ENCODE measurements at places on chromosomes 16 and 17.
A peak's percentile ranks its signal among the peaks of the same experiment; 100 is the strongest.

GRCh38 chr17:40560592-40561293 lies 4.5 kb downstream of the CCR7 start:
- no peak for DNase-seq

DNA sequence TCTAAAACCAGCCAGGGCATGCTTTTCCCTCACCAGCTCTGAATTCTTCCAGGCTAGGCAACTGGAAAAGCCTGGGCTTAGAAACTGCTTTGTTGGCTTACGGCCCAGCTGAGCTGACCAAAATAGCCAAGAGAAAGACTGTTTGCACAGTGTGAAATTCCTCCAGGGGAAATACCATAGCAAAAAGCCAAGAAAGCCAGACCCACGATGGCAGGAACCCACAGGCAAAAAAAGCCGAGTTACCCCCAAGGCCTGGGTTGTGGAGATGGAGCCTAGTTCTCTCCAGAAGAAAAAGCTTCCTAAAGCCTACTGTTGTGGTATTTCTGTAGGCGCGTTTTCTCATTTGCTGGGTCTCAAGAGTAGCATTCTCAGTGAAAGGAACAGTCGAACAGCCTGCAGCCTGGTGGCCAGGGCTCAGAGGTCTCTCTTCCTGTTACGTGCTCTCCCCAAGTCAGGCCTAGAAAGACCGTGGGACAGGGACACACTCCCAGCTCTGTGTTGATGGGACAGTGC lies 9.2 kb downstream of the SP2 start:
- DNase-seq, result no peak

- no peak for DNase-seq
Observed at GRCh38 chr16:89319886-89320781, 102.6 kb downstream of the ZNF778 start.

DNA sequence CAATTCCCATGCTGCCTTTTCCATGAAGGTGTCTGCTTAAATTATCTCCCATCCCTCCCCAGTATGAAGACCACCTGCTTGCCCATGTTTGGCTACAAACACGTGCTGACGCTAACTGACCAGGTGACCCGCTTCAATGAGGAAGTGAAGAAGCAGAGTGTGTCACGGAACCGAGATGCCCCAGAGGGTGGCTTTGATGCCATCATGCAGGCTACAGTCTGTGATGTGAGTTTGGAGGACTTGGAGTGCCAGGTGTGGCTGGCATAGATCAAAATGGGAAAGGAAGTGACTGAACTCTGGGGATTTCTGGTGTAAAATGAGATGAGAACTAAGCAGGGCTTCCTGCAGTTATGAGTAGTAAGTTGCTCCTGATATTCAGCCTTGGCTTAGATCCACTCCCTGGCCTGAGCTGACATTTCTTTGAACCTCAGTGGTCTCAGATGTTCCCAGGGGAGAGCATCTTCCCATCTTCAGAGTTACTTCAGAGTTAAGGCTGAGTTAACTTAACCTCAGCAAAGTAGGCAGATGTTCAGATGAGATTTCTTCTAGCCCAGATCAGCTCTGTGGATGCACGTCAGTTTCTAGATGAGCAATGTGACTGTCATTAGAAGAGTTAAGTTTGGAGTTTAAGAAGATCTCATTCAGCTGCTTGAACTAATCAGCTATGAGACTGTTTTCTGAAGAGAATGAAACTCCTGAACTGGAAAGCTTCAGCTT lies 32.7 kb downstream of the ITGB3 start:
- DNase-seq, result no peak

GRCh38 chr16:87926246-87927194 lies 9.8 kb downstream of the CA5A start:
- peak; percentile 33 for DNase-seq

DNA sequence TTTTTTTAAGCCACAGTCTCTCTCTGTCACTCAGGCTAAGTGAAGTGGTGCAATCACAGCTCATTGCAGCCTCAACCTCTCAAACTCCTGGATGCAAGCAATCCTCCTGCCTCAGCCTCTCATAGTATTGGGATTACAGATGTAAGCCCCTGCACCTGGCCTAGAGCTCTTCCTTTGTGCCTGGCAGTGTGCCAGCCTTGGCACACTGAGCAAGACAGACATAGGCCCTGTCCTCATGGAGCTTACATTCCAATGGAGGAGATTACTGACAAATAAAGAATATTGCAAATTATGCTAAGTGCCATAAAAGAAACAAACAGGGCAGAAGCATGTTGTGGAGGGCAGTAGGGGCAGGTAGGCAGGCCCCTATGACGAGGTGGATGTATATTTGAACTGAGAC lies 920 bp upstream of the CNGB1 start:
- DNase-seq, result no peak

- no peak for DNase-seq
Observed at GRCh38 chr17:78430892-78431691, 52.6 kb downstream of the PGS1 start.

GRCh38 chr17:79028496-79029326 lies 4.7 kb downstream of the C1QTNF1 start:
- DNase-seq, result no peak

DNA sequence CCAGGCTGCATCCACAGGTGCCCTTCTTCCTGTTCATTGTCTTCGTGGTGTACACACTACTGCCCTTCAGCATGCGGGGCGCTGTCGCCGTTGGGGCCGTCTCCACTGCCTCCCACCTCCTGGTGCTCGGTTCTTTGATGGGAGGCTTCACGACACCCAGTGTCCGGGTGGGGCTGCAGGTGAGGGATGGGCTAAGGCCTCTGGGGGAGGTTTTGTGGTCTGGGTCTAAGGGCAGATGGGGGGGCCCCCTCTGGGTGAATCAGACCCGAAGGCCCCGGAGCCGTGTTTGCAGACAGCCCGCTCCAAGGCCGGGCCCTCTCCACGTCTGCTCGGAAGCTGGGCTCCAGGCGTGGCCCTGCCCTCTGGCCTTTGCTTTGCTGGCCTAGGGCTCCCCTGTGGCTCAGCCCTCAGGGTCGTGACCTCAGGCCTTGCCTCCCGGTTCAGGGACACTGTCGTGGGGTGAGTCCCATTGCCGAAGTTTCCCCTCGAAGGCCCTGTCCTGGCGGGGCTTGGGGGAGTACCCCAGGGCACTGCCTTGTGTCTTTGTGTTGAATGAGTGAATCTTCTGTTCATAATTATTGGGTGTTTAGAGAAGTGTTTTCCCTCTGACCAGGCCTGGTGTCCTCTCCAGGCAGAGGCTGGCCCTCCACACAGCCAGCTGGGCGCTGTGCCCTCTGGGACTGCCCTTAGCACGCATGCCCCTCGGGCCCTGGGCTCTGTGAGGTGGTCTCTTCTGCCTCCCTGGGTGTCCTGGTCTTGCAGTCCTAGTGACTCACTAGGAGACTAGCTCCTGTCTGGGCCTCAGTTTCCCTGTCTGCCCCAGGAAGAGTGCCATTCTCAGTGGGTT lies 25.6 kb downstream of the ADCY7 start:
- DNase-seq, result no peak

DNA sequence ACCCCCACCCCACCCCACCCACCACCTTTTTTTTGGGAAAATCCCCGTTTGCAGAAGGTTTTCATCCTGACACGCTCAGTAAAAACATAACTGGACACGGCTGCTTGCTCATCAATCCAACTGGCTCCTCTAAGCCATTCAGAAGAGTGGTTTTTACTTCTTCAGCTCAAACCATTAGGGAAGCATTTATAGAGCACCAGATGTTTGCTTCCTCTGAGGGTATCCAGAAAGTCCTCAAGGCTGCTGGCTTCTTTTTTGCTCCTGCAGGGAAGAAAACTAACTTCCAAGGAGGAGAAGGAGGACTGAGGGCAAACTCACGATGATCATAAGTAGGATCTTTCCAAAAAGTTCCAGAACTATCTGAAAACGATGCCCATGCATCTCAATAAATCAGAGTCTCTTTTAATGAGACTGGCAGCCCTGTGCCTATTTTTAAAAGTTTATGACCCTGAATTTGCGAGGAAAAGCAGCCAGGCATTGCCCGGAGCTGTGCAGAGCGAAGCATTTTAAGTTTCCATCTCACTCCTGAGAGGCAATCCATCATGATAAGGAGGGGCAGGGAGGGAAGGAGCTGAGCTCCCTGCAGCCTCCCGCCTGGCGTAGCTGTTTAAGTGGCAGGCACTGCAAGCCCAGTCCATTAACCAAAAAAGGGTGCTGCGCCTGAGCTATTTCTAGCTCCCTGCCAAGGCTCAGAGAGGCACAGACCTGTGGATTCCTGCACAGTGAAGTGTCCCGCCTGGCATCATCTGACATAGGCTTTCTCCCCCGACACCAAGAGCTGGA lies 146.3 kb upstream of the FOXF1 start:
- DNase-seq, result no peak

GRCh38 chr17:27665549-27665948 lies 34.6 kb downstream of the LGALS9 start:
- no peak for DNase-seq

- no peak for DNase-seq
Observed at GRCh38 chr17:82084373-82085030, 13.5 kb downstream of the FASN start.

GRCh38 chr16:2809149-2809760 lies 7.8 kb upstream of the PRSS21 start:
- no peak for DNase-seq

GRCh38 chr16:4891886-4892216 lies 44.6 kb downstream of the UBN1 start:
- DNase-seq, result no peak

GRCh38 chr17:27985306-27985705 lies 57.2 kb upstream of the NLK start:
- no peak for DNase-seq

- DNase-seq, result no peak
Observed at GRCh38 chr16:15498427-15499175, 64.2 kb downstream of the BMERB1 start.

GRCh38 chr16:81841722-81842121 lies 62.6 kb downstream of the PLCG2 start:
- DNase-seq, result peak; percentile 6

GRCh38 chr17:68790931-68791330 lies 164.3 kb downstream of the ABCA8 start:
- DNase-seq, result no peak

DNA sequence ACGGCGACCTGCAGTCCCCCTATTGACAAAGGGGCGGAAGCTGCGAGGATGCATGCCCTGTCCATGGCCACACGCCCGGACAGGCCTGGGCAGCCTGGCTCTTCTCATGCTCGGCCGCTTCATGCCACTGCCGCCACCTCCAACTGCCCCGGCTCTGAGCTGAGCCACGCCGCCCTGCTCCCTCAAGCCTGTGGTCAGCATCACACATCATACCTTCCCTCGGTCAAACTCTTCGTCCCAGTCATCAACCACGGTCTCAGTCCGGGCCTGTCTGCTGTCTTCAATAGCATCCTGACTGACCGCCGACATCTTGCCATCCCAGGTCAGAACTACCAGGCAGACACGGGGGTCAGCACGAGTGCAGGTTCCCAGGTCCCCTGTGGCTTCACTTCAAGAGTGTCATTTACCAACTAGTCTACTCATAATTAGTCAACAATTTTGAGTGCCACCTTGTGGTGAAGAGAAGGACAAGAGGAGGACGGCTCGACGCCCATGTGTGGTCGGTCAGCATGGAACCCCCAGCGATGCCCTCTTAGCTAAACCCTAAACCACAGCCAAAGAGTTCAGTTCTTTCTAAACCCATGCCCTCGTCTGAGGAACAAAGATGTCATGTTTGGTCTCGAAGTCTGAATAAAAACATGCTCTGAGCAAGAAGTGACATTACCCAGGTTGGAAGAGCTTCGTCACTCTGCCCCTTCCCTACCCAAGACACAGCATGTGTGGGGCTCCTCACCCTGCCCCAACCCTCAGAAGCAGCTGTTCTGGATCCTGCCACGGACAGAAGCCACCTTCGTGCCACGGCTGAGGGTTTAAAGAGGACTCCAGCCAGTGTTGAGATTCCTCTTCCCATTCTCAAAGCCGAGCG lies 16.9 kb upstream of the CYTH1 start:
- DNase-seq, result no peak

GRCh38 chr17:70314096-70314495 lies 144.8 kb downstream of the KCNJ2 start:
- DNase-seq, result no peak

- DNase-seq, result no peak
Observed at GRCh38 chr17:53736516-53737240, 86.0 kb upstream of the KIF2B start.

DNA sequence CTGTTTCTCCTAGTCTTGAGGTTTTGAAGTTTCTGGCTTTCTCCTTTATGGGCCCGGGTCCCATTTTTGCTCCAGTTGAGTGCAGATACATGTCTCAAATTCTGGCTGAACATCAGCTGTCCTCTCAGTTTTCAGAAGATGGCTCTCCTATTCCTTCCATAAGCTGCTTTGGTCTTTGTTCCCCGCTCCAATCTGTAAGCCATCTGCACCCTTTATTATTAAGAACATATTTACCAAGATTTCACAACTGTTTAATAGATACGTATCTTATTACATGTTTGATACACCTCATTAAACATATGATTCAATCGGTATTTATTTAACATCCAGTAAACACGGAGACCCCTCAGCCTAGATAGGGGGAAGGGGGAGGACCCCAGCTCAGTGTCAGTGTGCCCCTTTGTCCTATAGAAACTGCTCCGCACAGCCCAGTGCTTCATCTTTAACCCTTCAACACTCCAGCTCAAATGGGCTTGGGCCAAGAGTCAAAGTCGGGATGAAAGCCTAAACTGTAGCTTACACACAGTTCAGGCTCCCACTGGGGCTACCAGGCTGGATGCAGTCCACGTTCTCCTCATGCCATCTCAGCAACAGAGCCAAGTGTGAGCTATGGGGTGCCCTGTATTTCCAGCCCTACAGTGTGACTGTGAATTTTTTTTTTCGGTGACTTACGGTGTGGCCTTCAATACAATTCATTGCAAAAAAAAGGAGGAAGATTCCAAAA lies 166.0 kb upstream of the ZFHX3 start:
- DNase-seq, result peak; percentile 68

GRCh38 chr17:76384987-76385891 lies 830 bp downstream of the SPHK1 start:
- DNase-seq, result no peak

DNA sequence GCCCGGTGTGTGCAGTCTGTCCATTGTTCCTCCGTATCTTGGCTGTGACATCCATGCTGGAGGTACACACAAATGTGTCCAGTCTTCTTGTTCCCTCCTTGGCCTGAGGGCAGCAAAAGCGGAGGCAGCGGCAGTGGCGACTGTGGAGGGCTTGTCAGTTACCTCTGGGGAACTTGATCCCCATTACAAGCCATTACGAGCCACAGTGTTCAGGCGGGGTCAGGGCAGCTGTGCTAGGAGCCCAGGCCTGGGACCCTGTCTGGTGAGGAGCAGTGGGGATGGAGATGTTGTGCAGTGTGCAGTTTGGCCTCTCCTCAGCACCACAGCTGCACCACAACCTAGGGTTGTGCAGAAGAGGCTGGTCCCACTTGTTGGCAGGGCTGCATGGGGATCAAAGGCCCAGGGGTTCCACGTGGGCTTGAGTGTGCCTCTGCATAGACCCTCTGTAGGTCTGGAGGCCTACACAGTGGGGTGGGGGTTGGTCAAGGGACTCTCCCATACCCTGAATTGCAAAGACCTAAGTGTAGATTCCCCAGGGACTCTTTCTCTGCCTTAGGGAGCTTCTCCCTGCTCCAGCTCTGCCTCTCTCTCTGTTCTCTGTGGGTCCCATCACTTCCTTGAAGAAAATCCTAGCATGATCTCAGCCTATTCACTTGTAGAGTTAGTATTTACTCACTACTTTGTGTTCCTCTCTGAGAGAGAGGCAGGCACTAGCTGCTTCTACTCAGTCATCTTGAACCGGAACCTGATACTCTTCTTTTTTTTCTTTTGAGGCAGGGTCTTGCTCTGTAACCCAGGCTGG lies 58.8 kb downstream of the SLFN11 start:
- DNase-seq, result no peak
